ENCODE measurements at places on chromosomes 2 and 18. TPM values are rescaled to one million over a fixed set of nuclear protein-coding genes. Genes with fewer than 3 reads are reported as not detected.

The PAIP2B gene
- total RNA-seq = 1.5 TPM

The GALNT3 gene
- 89.9 TPM for total RNA-seq

The AMER3 gene
- total RNA-seq = not detected

The PPIG gene
- 26.0 TPM for total RNA-seq

The FAM228B gene
- 4.0 TPM for total RNA-seq

The CNDP1 gene
- 0.51 TPM for total RNA-seq

The CCDC102B gene
- total RNA-seq = not detected

The ADAM23 gene
- total RNA-seq = 7.6 TPM

The CD226 gene
- total RNA-seq = 0.77 TPM

The IL1RL2 gene
- not detected for total RNA-seq

All from SK-MEL-5 (cell line).